ENCODE measurements at places on chromosomes 11 and 22.
A peak's percentile ranks its signal among the peaks of the same experiment; 100 is the strongest.

DNA sequence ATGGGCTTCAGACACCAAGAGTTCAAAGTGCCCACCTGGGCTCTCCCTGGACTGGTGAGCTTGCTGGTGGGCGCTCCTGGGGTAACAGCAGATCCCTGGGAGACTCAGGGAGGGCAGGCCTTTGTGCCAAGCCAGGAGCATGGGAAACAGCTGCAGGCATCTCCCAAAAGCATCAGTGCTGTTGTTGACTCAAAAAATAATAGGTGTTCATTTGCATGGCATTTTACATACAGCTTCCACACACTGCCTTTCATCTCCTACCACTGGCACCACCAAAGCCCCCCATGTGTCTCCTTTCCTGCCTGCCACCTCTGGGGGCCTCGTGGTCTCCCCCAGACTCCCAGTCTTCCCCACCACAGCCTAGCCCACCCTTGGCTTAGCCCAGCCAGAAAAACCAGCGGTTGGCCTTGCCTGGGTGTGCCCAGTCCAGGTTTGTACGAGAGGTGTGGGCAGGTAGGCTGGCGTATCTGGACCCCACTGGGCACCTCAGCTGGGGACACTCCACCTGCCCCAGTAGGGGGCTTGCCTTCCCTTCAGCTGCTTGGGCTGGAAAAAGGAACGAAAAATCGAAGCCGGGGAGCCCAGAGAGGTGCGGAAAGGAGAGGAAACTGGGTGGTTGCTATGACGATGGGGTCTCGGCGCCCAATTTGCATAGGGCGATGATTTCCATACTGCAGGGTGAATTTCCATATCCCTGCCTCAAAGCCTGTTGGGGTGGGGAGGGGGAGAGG, 15.0 kb downstream of the POU2F3 start:
- no peak for DNase-seq

GRCh38 chr22:25497181-25497641, 67.3 kb upstream of the GRK3 start:
- DNase-seq: no peak

DNA sequence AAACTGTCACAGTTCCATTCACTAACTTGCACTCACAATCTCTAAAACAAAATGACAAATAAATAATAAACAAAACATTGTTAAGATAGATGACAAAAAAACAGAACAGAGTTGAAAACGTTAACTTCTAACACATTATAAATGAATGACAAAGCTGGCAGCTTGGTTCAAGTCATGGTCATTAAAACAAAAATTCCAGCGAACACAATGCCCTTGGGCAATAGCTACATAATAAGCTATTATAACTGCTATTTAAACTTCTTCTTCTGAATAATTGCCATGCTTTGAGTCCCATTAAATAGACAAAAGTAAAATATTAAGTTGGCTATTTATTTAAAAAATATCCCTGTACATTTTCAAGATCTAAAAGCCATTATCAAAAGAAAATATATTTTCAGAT, 54.7 kb downstream of the PICALM start:
- DNase-seq: no peak

DNA sequence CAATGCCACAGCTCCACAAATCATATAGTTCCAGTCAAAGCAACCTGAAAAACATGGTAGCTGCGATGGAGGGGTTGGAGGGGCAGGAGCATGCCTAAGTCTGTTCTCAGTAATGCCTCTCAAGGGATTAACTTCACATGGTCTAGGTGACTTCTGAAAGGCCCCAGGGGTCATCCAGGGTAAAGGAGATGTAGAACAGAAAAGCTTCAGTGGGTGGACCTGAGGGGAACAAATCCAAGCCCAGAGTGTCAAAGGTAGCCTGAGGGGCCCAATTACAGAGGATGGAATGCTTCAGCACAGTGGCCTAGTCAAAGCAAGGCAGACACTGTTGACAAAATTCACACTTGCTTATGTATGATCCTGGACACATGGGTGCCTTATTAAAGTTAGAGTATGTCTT, 23.3 kb downstream of the OR4D9 start:
- no peak for DNase-seq

- no peak for DNase-seq
Observed at GRCh38 chr11:29452146-29452545, 564.7 kb downstream of the KCNA4 start.

- DNase-seq: no peak
Observed at GRCh38 chr22:32874976-32875375, 73.5 kb downstream of the TIMP3 start.

DNA sequence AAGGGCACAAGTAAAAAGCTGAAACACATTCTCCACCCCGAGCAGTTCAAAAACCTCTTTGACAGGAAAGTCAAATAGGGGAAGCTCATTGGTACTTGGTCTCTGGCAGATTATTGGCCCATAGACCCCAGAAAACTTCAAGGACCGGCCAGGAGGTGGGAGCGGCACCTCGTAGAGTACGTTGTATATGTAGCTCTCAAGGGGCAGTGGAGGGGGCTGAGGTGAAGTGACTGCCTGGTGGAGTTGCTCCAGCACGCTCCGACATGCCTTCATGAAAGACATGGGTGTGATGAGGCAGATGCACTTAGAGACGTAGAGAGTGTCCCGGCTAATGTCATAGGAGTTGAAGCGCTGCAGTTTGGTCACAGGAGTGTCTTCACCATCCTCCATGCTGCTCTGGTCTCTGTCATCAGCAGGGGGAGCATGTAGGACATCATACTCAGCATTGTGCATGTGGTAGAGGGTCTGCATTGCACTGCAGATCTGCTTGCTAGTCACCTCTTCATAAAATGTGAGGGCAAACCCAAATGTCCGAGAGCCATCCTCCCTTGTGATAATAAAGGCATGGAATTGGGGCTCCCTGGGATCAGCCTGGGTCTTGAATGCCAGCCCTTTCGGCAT, 61.3 kb downstream of the DENND5A start:
- no peak for DNase-seq

DNA sequence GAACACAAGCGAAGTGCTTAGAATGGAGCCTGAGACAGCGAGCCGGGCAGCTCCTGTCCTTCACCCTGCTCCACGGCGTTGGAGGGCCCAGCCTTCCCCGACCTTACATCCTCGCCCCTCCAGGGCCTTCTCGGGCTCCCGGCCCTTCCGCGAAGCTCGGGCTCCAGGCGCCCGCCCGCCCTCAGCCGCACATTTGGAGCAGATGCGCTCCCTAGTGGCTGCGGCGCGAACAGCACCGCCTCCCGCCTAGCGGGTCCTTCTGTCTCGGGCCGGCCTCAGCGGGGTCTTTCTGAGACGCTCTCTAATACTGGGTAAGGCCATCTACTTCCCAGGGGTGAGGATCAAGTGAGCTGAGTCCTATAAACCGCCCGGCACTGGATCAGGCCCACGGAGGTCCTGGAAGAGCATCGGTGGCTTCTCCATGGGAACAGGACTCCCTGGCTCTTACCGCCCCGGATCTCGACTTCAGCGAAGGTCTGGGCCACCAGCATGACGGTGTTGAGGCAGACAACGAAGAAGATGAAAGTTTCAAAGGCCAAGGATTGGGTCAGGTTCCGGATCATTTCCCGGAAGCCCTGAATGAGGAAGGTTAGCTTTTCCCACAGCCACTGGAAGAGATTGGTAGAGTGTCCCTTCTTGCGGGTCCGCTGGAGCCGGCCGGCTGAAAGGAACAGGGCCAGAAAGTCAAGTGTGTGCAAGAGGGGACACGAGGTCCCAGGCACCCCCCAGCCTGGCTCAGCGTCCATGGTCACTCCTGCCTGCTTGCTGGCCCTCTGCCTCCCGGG, 3.7 kb downstream of the CATSPER1 start:
- peak; percentile 66 for DNase-seq

DNA sequence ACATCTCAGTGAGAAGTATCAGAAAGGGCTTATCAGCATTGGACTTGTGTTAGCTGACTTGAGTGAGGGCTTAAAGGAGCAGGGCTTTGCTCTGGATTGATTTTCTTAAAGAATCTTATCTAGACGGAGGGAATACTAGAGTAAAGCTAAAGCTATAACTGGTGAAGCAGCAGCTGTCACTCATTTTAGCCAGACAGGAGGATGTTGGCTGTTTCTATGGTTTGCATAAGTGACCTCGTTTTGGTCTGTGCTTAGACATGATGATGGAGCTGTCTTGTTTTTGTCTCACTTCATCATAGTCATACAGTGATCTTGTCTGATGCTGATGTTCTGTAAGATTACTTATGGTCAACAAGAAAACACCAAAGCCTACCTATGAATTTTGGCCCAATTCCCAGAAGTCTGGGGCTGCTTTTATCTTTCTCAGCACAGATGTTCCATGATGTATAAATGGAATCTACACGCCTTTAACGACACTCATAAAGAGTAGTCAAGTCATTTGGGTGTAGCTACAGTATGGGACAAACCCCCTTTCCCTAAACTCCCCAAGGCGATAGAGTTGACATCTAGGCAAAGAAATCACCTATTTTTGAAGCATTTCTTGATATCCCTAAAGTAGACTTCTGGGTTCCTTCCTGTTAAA, 77.5 kb upstream of the UCP3 start:
- DNase-seq: no peak

DNA sequence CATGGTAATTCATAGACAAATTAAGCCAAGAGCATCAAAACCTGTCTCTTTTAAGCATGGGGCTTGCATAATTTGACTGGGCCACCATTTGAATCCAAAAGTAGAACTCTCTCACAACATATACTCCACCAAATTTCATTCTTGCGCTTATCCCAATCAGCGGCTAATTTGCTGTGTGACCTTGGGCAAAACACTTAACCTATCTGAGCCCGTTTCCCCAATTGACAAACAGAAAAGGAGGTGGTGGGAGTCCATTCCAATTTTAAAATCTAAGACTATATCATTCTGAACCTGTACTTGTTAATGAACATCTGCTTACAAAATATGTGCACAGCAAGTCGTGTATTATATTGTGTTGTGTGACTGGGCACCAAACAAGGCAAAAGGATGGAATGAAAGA, 338.1 kb upstream of the NARS2 start:
- DNase-seq: no peak

GRCh38 chr22:47645450-47645914, 883.0 kb downstream of the TBC1D22A start:
- no peak for DNase-seq

- no peak for DNase-seq
Observed at GRCh38 chr22:24088816-24089215, 77.7 kb downstream of the CABIN1 start.

DNA sequence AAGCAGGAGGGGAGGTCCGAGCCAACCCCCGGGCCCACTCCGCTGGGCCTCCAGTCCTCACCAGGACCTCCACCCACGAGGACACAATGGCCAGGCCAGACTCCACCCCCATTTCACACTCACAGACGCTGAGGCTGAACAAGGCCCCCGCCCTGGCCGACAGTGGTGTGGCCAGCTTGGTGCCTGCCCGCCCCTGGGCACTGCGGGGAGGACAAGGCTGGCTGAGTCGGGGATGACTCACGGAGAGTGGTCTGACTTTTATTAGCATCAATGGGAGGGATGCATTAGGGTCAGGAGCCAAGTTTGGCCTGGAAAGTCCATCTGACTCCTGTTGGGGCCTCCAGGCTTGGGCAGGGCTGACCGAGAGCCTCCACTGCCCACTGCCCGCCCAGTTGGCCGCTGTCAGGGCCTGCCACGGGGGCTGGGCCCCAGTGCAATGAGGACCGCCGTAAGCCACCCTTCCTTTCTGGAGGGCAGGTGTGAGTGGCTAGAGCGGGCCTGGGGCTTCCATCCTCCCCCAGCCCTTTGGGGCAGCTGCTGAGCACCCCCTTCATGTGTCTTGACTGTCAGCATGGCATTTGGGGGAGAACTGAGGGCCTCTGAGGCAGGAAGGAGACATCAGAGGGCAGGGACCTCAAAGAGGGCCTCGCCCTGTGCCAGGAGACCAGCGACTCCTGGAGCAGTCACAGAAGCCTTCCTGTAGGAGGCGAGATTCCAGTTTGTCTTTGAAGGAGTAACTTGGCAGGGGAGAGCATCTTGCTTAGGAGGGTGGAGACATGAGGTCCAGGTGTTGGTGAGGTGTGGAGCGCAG, 10.6 kb downstream of the TSPAN32 start:
- no peak for DNase-seq

GRCh38 chr11:30317030-30317429, 5.9 kb upstream of the ARL14EP start:
- no peak for DNase-seq

- no peak for DNase-seq
Observed at GRCh38 chr22:46062971-46063631, 86.1 kb upstream of the WNT7B start.

DNA sequence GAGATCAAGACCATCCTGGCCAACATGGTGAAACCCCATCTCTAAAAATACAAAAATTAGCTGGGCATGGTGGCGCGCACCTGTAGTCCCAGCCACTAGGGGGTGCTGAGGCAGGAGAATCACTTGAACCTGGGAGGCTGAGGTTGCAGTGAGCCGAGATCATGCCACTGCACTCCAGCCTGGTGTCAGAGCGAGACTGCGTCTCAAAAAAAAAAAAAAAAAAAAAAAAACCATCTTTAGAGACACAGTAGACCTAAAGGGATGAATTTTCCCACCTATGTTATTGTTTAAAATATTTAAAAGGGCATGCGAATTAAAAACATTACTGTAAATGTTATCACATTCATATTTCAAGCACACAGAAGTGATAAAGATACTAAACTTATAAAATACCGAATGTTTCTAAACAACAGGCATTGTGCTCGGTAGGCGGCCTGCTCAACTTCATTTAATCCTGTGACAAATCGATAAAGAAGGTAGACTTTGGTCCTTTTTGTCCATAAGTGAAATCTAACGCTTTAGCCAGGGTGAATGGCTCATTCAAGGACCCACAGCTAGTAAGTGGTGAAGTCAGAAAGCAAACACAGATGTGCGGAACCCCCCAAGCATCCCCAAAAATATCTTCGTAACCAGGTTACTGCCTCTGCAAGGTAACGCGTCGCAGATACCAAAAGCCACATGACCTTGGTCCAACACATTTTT, 16.1 kb downstream of the NCAPD3 start:
- DNase-seq: no peak

Data from NCI-H774 (cell line).